NCI-H1105 treated with DMSO at 0.1 percent for 48 hours (cell line): ENCODE measurements at places on chromosomes 13 and 19.

DNA sequence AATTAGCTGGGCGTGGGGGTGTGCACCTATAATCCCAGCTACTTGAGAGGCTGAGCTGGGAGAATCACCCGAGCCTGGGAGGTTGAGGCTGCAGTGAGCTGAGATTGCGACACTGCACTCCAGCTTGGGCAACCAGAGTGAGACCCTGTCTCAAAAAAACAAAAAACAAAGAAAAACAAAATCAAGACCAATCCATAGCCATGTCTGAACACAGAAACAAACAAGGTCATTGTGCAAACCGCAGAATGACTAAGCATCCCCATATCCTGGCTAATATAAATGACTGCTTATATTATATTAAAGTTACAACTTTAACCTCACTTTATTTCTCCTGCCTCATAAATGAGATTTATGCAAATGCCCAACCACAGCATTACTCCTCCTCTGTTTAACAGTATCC lies 2.3 kb upstream of the LYPD3 start:
- no peak for DNase-seq

GRCh38 chr19:40366697-40367561 lies 18.4 kb downstream of the PLD3 start:
- DNase-seq = no peak

GRCh38 chr19:43450545-43450997 lies 14.8 kb downstream of the LYPD3 start:
- no peak for DNase-seq

DNA sequence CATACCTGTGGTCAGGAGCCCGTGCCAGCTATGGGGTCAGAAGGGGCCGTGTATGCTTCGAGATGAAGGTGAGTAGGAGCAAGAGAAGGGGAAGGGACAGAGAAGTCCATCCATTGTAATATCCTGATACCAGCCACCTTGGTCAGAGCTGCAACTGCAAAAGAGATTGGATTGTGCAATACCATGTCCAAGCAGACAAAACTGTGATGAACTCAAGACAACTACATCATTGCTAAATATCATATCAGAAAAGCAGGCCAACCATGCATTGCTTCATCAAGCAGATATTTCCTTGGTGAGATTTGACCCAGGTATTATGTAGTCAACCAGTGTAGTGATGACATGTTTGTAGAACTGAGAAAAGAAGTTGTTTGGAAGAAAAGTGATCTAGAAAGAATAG lies 12.1 kb downstream of the HNRNPUL1 start:
- no peak for DNase-seq

- DNase-seq = no peak
These were observed 28.7 kb upstream of the CD33 start for GRCh38 chr19:51196181-51196580.

DNA sequence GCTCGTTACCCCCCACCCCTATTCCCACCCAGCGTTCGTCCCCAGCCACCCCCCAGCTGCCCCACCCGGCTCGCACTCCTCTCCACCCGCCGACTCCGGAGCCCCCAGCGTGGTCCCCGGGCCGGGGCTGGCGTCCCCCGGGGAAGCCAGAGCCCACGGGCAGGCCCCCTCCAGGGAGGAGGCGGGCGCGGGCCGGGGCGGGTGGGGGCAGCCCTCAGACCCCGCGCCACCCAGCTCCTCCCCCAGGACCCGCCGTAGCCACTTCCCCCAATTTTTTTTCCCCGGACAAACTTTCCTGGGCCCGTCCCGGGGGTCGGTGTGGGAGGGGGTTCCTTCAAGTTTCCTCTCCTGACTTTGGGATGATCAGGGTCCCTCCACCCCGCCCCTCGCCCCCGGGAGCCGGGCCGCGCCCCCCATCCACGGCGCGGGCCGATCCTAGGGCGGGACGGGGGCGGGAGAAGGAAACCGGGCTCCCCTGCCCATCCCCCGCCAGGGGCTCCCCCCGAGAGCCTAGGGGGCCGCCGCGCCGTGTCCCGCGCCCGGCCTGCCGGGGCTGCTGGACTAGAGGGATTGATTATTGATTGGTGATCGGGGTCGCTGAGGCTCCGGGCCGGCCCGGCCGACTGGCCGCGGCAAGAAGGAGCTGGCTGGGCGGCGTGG lies 927 bp upstream of the TSHZ3 start:
- no peak for DNase-seq

DNA sequence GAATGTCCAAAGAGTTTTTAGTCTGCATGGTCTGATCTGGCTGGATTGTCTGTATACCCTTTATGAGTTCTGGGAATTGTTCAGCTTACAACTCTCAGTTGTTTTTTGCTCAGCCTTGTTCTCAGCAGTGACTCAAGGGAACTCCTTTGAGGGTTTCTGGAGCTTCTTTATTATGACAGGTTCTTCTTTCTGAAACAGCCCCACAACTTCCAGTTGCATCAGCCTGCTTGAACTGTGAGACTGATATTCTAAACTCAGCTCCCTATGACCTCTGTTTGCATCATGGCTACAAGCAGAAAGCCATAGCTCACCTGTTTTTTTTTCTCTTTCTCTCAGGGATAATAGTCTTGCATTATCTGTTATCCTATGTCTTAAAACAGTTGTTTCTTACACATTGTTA lies 85.0 kb downstream of the TDRD3 start:
- DNase-seq = no peak

- no peak for DNase-seq
These were observed 27.5 kb downstream of the ZNF507 start for GRCh38 chr19:32372726-32373517.

DNA sequence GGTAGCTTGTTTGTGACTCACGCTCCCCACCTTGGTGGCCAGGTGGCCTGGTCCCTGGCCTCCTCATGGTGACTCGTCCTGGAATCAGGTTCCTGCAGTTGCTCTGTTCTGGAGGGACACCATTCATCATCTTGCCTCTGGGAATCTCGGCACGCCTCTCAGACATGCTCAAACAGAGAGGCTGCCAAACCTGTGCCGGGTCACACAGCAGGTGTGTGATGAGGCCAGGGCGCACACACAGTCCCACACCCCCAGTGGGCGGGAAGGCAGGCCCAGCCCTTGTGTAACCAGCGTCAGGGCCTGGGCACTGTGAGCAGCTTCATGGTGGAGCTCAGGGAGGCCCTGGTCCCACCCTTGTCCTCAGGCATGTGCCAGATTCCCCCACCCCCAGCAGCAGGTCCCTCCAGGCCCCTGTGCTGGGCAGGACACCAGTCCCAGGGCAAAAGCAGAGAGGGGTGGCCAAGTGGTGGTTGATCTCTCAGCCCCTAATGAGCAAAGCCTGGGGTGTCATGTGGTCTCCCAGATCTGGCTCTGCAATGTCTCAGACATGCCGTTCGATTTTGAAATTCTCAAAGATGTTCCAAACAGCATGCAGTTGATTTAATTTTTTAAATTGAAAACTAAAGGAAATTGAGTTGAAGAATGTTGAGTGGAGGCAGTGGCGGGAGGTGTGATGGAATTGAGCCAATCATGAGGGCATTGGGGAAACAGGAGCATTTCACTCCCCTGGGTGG lies 12.1 kb downstream of the CEBPA start:
- no peak for DNase-seq

GRCh38 chr19:57004418-57004817 lies 115.4 kb upstream of the USP29 start:
- no peak for DNase-seq

DNA sequence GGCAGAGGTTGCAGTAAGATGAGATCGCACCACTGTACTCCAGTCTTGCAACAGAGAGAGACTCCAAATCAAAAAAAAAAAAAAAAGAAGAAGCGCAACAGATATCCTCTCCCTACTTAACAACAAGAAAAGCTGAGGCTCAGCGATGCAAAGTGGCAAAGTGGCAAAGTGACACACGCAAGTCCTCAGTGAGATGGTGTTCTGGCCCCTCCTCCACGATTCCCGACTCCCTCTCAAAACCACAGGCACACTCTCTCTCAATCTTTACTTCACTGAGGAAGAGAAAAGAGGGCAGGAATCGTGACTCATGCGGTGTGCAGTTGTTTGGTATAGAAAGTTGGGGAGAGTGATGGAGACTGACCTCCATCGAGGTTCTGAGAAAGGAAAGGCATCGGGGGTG lies 12.6 kb downstream of the FFAR2 start:
- no peak for DNase-seq

DNA sequence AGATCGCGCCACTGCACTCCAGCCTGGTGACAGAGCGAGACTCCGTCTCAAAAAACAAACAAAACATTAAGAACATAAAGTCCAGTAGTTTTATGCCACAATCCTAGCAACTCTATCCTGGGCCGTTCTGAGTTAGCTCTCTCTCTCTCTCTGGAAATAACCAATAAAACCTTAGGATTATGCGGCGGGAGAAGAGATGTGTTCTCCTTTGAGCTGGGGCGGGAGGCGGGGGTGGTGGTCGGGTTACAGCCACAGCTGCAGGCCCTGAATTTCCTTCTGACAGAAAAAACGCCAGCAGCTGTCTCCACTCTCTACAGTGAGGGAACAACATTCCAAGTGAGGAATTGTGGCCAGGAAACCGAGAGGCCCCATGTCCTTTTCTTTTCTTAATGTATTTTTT lies 9.1 kb upstream of the PNMA8A start:
- no peak for DNase-seq
